ENCODE measurements at places on chromosomes 5 and 9.

DNA sequence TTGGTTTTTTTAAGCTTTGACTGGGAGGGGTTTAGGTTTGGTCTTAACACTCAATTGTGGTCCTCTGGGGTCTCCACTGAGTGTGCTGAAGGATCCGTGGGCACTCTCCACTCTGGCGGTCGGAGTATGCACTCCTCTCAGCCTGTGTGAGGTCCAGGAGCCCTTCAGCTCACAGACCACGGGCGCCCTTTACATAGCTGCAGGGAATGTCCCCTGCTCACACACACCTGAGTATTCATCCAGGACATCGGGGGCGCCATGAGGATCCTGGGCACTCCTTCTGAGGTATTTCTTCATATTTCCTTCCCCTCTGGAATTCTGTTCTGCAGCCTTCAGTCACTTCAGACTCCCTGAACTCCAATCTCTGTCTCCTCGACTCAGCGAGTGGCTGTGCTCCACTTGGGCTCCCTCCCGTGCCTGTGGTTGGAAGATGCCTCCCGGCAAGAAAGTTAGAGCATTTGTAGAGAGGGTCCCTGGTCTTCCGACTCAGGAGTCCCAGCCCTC lies 12.5 kb downstream of the TRIP13 start:
- DNase-seq, result no peak

GRCh38 chr5:145723516-145723915 lies 111.6 kb downstream of the PRELID2 start:
- no peak for DNase-seq

GRCh38 chr9:76107482-76107881 lies 217.0 kb downstream of the PCSK5 start:
- DNase-seq, result no peak

DNA sequence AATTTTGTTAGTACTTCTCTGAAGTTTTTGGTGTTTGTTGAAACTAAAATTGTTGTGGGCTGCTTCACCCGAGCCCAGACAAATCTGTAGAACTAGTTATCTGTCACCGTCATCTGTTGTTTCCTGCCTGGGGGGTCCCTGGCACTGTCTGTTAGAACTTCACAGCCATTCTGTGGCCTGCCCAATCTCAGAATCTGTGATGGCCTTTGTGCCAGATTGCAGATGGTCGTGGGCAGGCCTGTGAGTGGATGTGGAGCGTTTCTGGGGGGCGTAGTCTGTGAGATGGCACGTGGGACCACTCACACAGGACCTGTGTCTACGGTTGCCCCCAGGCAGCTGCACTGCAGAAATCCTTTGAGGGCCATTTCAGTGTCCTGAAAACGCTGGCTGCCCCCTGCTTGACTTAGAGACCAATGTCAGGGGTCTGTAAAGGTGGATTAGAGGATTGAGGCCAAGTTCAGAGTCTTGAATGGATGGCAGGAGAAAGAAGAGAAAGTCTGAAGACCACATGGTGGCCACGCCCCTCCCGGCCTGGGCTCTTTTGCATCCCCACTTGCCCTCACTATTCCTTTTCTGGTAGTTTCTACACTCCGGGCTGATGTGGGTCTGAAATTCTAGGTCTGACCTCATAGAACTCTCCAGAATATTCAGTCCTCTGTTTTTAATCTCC lies 38.3 kb downstream of the TRIO start:
- no peak for DNase-seq

GRCh38 chr5:179148703-179149170 lies 88.6 kb downstream of the ZNF354C start:
- no peak for DNase-seq

- no peak for DNase-seq
These were observed 5.9 kb downstream of the DMRTA1 start for GRCh38 chr9:22452415-22453010.

- no peak for DNase-seq
These were observed 31.8 kb upstream of the IL17B start for GRCh38 chr5:149410721-149411432.

DNA sequence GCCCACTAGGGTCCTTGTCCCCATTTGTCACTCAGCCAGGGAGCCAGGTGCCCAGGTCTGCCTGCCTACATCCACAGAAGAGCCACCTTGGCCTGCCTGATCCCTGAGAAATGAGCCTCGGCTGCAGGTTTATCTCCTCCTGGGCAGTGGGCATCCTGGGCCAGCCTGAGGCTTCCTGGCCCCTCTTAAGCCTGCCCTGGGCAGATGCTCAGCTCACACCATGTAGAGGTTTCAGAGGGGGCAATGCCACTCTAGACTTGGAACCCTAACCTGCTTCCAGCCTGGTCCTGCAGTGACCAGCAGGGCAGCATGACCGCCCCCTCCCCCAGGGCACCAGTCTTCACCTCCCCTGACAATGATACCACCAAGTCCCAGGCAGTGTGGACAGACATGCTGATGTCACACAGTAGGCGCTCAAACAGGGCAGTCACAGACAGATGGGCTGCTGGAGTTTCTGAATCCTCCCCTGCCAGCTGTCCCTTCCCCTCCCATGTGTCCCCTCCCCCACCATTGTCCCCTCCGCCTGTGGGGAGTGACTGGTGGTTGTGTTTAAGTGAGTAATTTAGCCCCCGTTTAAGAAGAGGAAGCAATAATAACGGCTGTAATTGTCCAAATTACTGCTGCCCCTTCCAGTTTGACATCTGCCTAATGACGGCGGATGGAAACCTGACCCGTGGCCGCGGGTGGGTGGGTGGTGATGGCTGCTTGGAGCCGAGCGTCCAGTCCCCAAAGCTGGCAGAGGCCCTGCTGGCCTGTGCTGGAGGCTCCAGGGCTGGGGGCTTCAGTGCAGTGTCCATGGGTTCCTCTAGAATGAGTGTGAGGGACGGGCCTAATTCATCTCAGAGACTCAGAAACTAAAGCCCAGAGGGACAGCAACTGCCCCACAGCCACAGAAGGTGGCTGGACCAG lies 147.7 kb downstream of the BARX1 start:
- DNase-seq, result no peak

DNA sequence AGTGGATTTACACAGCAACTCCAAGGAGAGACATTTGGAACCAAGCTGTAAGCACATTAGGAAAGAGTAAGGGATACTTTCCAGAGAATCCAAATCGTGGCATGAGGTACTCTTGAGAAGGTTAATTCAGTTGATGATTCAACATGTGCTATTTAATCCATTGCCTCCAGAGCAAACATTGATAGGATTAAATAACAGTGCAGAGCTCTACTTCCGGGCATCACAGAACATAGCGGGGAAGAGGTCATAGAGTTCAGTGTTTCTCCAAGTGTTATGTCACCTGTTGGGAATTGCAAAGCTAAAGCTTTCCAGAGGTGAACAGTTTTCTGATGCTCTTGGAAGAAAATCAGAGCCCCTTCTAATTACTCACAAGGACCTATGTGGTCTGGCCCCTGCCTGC lies 127.5 kb downstream of the PPP2R2B start:
- DNase-seq, result no peak

GRCh38 chr9:127783111-127784008 lies 2.5 kb upstream of the CDK9 start:
- DNase-seq, result no peak

DNA sequence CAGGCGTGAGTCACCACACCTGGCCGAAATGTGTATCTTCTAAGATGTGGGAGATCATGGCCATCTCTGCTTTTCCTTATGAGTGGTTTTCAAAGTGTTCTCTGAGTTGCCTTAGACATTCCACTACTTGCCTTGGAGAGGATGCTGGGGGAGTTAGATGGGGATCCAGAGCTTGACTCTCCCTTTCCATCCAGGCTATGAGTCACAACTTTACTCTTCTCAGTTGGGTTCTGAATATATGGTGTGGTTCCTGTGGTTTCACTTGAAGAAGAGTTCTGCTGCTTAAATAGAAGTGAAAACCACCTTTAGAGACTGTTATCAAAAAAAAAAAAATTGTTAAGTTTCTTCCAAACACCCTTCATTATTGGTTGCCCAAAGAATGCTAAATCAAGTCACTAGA lies 217.6 kb downstream of the ZNF608 start:
- DNase-seq, result no peak

DNA sequence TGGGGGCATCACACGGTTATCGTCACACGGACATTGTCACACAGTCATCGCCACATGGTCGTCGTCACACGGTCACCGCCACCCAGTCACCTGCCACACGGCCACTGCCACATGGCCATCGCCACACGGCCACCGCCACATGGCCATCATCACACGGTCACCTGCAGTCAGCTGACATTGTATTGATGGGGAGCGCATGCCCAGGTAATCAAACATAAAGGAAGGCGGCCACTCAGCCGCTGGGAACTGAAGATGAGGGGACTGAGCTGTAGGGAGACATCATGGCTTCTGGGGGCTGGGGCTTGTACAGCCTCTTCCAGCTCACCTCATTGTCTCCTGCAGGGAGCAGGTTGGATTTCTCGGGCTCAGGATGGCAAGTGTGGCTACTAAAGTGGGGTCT lies 49.2 kb downstream of the MRPL36 start:
- DNase-seq, result no peak
